Endodermal cell (in vitro differentiated cells): ENCODE measurements at places on chromosomes 7 and 10.

GRCh38 chr7:70389531-70390151, 742.3 kb upstream of the GALNT17 start:
- no peaks in the 10 kb centered on the region for H3K36me3 ChIP-seq
- H3K4me1 ChIP-seq, result peaks cover 2% of the 10 kb centered on the region
- no peaks in the 10 kb centered on the region for H3K27me3 ChIP-seq
- no peak for DNase-seq
- H3K27ac ChIP-seq, result no peak overlapping the region

- no peaks in the 10 kb centered on the region for H3K4me1 ChIP-seq
- no peak overlapping the region for H3K27ac ChIP-seq
- peak; percentile 85 for DNase-seq
- no peak overlapping the region for H3K4me3 ChIP-seq
- H3K27me3 ChIP-seq, result no peaks in the 10 kb centered on the region
Observed at GRCh38 chr10:51389415-51390321, 309.7 kb downstream of the CSTF2T start.

DNA sequence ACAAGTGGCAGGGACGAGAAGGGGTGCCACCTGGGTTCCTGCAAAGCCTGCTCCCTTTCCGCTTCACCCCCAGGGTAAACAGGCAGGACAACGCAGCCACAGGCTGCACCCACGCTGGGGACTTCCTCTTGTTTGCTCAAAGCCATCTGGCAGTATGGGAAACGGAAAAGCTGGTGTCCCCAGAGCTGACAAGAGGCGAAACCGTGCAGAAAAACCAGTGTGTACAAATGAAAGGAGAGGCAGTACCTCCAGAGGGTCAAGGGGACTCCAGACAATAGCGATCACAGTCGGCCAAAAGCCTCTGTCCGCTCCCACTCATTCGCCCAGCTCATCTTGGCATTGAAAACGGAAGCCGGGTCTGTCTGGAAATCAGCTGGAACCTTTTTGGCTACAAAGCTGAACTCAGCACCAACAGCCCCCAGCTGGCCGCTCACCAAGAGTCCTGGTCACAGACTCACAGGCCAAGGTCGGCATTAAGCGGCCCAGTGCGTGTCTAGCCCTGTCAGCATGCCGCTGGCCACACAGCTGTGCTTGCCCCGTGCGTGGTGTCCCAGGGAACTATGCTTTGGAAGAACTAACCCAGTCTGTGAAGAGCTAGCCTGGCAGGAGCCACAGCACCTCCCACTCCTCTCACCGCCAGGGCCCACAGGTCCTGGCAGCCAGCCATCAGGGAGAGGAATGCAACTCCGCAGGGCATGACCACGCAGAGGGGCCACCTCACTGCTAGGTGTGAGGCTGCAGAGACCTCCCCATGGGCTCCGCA, 10.4 kb downstream of the TNS3 start:
- no peaks in the 10 kb centered on the region for H3K27me3 ChIP-seq
- peak; percentile 55 for DNase-seq
- H3K27ac ChIP-seq, result peak overlapping the region; percentile 50
- no peak overlapping the region for H3K4me3 ChIP-seq
- no peaks in the 10 kb centered on the region for H3K36me3 ChIP-seq
- H3K4me1 ChIP-seq, result peaks cover 7% of the 10 kb centered on the region

DNA sequence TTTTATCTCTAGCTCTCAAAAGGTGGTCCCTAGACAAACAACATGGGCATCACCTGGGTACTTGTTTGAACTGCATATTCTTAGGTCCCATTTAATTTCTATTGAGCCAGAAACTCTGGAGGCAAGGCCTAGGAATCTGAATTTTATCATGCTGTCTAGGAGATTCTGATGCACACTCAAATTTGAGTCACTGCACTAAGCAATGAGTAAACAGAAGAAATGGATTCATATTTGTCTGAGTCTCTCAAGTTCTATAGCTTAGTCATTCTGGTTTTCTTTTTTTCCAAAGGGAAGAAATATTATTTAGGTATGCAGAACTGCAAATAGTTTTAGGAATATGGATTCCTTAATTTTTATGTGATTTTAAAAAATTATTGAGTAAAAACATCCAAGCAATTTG, 185.5 kb downstream of the SEMA3A start:
- no peaks in the 10 kb centered on the region for H3K27me3 ChIP-seq
- H3K36me3 ChIP-seq, result peaks cover 69% of the 10 kb centered on the region
- no peaks in the 10 kb centered on the region for H3K4me1 ChIP-seq
- no peak for DNase-seq
- H3K4me3 ChIP-seq, result no peak overlapping the region

DNA sequence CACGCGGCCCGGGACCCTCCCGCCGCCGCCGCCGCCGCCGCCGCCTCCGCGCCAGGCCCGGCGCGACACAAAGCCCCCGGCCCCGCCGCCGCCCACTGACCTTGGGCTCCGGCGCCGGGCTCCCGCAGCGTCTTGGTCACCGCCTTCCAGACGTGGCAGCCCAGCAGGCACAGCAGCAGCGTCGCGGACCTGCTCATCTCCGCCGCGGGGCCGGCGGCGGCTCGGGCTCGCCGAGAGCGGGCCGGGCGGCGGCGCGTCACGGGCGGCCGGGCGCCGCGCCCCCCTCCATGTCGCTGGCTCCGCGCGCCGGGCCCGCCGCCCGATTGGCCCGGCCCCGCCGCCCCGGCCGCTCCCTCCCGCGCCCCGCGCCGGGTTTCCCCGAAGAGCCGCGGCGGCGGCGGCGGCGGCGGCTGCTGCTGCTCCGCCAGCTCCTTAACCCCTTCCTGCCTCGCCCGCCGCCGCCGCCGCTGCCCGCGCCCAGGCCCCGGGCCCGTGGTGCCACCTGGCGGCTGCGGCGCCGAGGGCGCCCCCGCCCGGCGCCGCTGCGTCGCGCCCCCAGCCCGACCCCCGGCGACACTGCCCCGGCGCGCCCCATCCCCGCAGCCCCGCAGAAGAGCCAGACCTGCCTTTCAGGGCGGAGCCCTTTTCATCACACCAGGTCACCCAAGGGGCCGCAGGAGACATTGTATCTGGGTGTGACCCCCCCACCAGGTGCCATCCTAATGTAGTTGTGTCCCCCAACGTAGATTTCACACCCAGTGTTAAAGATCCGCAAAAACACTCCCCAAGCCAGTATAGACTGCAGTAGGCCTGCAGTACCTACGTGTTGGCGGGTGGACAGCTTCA, at the start of gene FAM171A1:
Gene FAM171A1, minus strand, starts transcription at position 434 of the 846 bp plus-strand sequence. Its CDS starts 237 bp downstream, at position 197.
- peak within 1 kb of the TSS; percentile 87 for H3K27ac ChIP-seq
- peak within 1 kb of the TSS; percentile 86 for H3K4me3 ChIP-seq
- H3K36me3 ChIP-seq, result peaks cover 4% of the 10 kb centered on the region
- H3K4me1 ChIP-seq, result peaks cover 4% of the 10 kb centered on the region
- peak; percentile 87 for DNase-seq
- no peaks in the 10 kb centered on the region for H3K27me3 ChIP-seq

DNA sequence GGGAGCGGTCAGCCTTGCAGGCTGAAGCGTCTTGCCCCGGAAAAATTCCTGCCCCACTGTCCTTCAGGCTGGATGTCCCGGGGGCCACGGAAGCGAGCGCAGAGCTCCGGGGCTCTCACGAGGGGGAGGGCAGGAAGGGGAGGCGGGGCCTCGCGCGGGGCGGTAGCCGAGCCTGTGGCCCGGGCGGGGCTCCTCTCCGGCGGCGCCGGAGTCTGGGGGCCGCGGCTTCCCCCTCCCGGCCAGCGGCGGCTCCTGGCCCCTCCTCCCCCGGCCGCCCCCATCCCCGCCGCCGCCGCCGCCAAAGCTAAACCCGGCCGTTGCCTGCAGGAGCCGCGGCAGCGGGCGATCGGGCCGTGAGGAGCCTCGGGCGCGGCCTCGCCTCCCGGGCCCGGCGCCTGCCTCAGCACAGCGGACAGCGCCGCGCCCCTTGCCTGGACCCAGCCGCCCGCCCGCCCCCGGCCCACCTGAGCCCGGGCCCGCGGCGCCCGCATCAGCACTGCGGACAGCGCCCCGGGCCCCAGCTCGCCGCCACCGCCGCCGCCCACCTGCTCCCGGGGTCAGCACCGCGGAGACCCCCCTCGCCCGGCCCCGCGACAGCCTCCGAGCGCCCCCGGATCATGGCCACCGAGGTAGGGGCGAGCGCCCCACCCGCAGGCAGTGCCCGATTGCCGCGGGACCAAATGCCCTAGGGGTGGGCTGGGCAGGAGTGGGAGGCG, at the start of gene GOLGA7B:
Gene GOLGA7B, plus strand, starts transcription at position 157 of the 716 bp plus-strand sequence. Its CDS starts 461 bp downstream, at position 618.
- no peaks in the 10 kb centered on the region for H3K36me3 ChIP-seq
- peaks cover 80% of the 10 kb centered on the region for H3K27me3 ChIP-seq
- H3K4me1 ChIP-seq, result peaks cover 5% of the 10 kb centered on the region
- peak within 1 kb of the TSS; percentile 66 for H3K4me3 ChIP-seq
- peak; percentile 93 for DNase-seq

GRCh38 chr10:133198621-133199487, 31.2 kb upstream of the UTF1 start:
- no peaks in the 10 kb centered on the region for H3K4me1 ChIP-seq
- no peak overlapping the region for H3K4me3 ChIP-seq
- no peak for DNase-seq
- H3K27ac ChIP-seq, result no peak overlapping the region
- H3K27me3 ChIP-seq, result no peaks in the 10 kb centered on the region
- H3K36me3 ChIP-seq, result no peaks in the 10 kb centered on the region

GRCh38 chr10:8766899-8767298, 712.4 kb downstream of the GATA3 start:
- no peaks in the 10 kb centered on the region for H3K36me3 ChIP-seq
- no peaks in the 10 kb centered on the region for H3K4me1 ChIP-seq
- H3K27me3 ChIP-seq, result no peaks in the 10 kb centered on the region
- H3K27ac ChIP-seq, result no peak overlapping the region

DNA sequence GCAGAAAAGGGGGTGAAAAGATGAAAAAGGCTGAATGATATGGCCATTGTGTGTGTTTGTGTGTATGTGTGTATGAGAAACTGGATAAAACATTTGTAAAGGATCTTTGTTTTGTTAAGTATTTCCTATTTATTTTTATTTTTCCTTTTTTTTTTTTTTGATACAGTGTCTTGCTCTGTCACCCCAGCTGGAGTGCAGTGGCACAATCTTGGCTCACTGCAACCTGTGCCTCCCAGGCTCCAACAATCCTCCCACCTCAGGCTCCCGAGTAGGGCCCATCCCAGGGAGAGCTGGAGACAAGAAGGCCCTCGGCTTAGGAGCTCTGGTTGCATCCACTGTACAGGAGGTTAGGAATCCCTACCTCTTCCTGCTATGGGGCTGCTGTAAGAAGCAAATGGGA, 6.9 kb upstream of the CALML5 start:
- no peak overlapping the region for H3K27ac ChIP-seq
- H3K36me3 ChIP-seq, result no peaks in the 10 kb centered on the region
- DNase-seq, result no peak
- no peaks in the 10 kb centered on the region for H3K4me1 ChIP-seq
- H3K27me3 ChIP-seq, result no peaks in the 10 kb centered on the region

DNA sequence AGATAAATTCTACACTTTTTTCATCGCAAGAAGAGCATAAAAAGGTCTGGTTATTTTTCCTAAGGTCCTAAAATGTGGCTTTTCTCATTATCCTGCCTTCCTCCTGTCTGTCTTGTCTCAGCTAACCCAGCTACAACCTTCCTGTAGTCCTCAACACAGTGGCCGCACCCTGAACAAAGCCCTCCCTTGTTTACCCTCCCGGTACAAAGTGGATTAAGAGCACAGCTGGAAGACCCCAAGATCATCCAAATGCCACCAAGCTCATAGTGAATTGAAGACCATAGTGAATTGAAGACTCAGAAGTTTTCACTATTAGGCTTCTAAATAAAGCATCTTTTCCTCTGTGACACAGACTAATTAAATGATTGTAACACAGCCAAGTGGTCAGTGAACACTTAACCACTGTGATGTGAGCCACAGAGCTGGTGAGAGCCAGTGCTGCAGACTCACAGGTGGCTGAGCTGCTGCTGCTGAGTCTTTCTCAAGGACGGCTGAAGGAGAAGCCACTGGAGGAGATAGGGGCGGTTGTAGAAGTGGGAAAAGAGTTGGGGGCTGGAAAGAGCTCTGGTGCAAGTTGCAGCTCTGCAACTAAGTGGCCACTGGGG, 123.6 kb downstream of the ATXN7L1 start:
- no peak for DNase-seq
- H3K4me3 ChIP-seq, result no peak overlapping the region
- no peaks in the 10 kb centered on the region for H3K27me3 ChIP-seq
- no peak overlapping the region for H3K27ac ChIP-seq
- H3K4me1 ChIP-seq, result peaks cover 12% of the 10 kb centered on the region

- DNase-seq, result no peak
- H3K27me3 ChIP-seq, result no peaks in the 10 kb centered on the region
- peak overlapping the region; percentile 86 for H3K27ac ChIP-seq
Observed at GRCh38 chr7:29479301-29480200, 84.1 kb upstream of the PRR15 start.

DNA sequence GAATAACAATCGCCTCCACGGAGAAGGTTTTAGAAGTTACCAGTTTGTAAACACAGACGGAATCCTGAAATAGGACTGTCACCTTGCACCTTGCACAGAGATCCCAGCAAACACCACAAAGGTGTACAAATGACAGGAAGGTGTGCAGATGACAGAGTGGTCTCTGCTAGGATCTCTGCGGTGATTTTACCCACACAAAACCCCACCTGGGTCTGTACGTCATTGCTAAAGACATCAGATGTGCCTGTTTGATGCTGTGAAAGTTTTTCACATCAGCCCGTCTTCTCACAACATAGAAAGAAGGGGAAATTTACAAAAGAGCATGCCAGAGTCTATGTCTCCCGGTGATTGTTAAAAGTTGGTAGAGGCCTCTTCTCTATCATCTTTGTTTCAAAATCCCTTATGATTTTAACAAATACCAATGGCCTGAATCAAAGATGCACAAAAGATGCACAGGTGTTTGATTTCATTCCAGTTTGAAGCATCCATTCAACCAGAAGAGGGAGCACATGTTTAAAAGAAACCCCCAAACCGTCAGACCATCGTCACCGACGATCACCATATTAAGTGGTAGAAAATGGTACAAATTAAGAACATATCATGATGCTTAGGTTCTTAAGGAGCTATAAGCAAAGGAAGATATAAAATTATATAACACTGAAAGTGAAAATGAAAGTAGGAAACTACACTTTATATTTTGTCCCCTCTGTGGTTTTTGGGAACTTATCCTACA, 576.5 kb downstream of the PTPRN2 start:
- H3K27me3 ChIP-seq, result no peaks in the 10 kb centered on the region
- no peaks in the 10 kb centered on the region for H3K36me3 ChIP-seq
- H3K4me3 ChIP-seq, result no peak overlapping the region
- H3K4me1 ChIP-seq, result no peaks in the 10 kb centered on the region

DNA sequence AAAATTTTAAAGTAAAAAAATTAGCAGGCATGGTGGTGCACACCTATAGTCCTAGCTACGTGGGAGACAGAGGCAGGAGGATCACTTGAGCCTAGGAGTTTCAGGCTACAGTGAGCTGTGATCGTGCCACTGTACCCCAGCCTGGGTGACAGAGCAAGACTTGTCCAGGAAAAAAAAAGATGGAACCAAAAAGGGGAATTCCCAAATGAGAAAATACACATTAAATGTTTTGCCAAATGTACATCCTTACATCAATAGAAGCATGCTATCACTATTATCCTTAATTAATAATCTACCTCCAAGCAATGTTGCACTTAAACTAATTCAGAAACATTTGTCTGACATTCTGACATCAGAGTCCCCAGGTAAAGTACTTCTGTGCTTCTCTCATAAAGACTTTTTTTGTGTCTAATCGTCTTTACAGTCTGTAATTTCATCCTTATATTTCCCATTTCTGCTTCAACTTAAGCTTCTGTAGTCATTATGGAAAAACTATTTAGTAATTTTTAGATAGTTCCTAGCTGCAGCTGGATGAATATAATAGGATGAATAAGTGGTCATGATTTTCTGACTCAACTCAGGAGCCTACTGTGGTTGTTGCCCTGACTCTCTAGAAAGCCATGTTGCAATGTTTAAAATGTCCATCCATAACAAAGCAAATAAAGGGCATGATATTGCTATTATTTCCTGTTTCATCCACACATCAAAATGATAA, 57.7 kb downstream of the MYPN start:
- H3K27ac ChIP-seq, result no peak overlapping the region
- no peak overlapping the region for H3K4me3 ChIP-seq

- no peak overlapping the region for H3K4me3 ChIP-seq
- DNase-seq, result no peak
- H3K4me1 ChIP-seq, result no peaks in the 10 kb centered on the region
- no peaks in the 10 kb centered on the region for H3K36me3 ChIP-seq
- no peaks in the 10 kb centered on the region for H3K27me3 ChIP-seq
Observed at GRCh38 chr7:117412946-117413559, 14.2 kb downstream of the ASZ1 start.
